ENCODE measurements at places on chromosomes 1 and 21. TPM values are rescaled to one million over a fixed set of nuclear protein-coding genes. Genes with fewer than 3 reads are reported as not detected.
A peak's percentile ranks its signal among the peaks of the same experiment; 100 is the strongest.

- H3K4me3 ChIP-seq = no peak overlapping the region
- DNase-seq = no peak
- H3K27ac ChIP-seq = no peak overlapping the region
Observed at GRCh38 chr1:162823231-162823630, 32.7 kb downstream of the HSD17B7 start.

DNA sequence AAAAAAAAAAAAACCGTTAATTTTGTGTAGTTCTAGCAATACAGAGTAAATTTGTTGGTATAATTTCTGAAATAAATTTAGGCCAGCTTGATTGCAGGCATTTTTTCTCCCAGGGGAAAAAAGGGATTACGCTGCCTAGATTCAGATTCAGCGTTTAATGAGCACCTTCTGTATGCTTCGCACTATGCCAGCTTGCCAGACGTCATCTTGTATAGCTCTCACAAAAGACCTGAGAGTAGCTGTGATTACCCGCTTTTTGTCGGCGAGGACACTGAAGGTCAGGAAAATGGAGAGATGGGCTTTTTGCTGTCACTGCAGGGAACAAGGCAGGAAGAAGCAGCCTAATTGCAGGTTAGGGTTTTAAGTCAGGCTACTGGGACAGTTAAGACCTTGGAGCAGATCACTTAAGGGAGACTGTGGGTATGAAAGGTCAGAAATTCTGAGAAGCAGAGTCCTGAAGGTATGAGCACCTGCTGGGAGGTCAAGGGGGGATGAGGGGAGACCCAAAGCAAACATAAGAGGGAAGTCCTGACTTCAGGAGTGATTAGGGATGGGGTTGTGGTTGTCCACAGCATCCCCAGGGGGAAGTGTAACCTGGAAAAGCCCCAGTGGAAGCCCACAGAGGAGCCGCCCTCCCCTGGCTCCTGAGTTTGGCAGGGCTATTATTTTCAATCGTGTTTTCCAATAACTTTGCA lies 39.0 kb downstream of the TMCC2 start:
- peaks cover 2% of the 10 kb centered on the region for H3K27me3 ChIP-seq
- H3K27ac ChIP-seq = no peak overlapping the region
- no peak overlapping the region for H3K4me3 ChIP-seq
- no peaks in the 10 kb centered on the region for H3K36me3 ChIP-seq

- no peaks in the 10 kb centered on the region for H3K36me3 ChIP-seq
- no peak for DNase-seq
- no peak overlapping the region for H3K27ac ChIP-seq
Observed at GRCh38 chr1:47679301-47679791, 241.5 kb downstream of the FOXD2 start.

GRCh38 chr1:30786264-30786991 lies 28.9 kb upstream of the LAPTM5 start:
- H3K36me3 ChIP-seq = no peaks in the 10 kb centered on the region
- H3K27ac ChIP-seq = no peak overlapping the region
- no peak overlapping the region for H3K4me3 ChIP-seq

DNA sequence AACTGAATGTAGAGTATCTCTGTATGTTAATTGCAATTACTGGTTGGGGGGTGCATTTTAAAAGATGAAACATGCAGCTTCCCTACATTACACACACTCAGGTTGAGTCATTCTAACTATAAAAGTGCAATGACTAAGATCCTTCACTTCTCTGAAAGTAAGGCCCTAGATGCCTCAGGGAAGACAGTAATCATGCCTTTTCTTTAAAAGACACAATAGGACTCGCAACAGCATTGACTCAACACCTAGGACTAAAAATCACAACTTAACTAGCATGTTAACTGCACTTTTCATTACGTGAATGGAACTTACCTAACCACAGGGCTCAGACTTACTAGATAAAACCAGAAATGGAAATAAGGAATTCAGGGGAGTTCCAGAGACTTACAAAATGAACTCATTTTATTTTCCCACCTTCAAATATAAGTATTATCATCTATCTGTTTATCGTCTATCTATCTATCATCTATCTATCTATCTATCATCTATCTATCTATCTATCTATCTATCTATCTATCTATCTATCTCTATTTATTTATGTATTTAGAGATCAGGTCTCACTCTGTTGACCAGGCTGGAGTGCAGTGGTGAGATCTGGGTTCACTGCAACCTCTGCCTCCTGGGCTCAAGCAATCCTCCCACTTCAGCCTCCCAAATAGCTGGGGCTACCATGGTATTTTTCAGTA lies 47.8 kb downstream of the CHML start:
- no peak overlapping the region for H3K4me3 ChIP-seq
- no peaks in the 10 kb centered on the region for H3K4me1 ChIP-seq
- no peak for DNase-seq
- peaks cover 12% of the 10 kb centered on the region for H3K36me3 ChIP-seq
- H3K27me3 ChIP-seq = no peaks in the 10 kb centered on the region

DNA sequence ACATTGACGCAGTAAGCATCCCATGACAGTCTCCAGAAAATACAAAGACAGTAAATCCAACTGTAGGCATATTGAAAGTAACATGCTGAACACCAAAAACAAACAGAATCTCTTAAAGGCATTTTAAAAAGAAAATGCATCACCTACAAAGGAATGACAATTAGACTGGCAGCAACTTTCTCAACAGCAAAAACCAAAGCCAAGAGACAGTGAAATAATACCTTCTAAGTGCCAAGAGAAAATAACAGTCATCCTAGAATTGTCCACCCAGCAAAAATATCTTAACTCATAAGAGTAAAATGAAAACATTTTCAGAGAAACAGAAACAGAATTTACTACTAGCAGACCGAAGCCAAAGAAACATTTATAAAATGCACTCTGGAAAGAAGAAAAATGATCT lies 20.0 kb downstream of the CCDC185 start:
- no peak overlapping the region for H3K27ac ChIP-seq
- H3K27me3 ChIP-seq = no peaks in the 10 kb centered on the region
- no peaks in the 10 kb centered on the region for H3K4me1 ChIP-seq
- DNase-seq = no peak
- H3K4me3 ChIP-seq = no peak overlapping the region
- H3K36me3 ChIP-seq = no peaks in the 10 kb centered on the region

DNA sequence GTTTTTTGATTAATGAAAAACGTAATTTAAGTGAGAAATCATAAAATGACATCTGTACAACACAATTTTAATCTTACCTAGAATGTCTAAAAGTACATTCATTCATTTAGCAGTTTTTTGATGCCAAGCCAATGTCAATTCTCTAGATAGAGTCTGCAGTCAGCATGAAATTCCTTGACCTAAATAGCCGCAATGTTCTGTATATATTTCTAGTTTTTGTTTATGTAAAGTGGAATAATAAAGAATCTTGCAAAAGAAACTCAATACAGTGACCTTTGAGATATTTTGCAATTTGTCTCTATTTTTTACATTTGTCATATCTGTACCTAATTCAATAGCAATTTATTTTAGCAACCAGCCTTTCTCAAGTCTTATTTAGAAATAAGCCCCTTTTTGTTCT lies 176.0 kb downstream of the ATP6V1G3 start:
- no peaks in the 10 kb centered on the region for H3K4me1 ChIP-seq
- no peak overlapping the region for H3K4me3 ChIP-seq
- no peak for DNase-seq

- no peaks in the 10 kb centered on the region for H3K36me3 ChIP-seq
- no peak overlapping the region for H3K27ac ChIP-seq
- H3K4me3 ChIP-seq = no peak overlapping the region
- no peaks in the 10 kb centered on the region for H3K27me3 ChIP-seq
Observed at GRCh38 chr1:85629532-85629920, 49.0 kb downstream of the CCN1 start.

DNA sequence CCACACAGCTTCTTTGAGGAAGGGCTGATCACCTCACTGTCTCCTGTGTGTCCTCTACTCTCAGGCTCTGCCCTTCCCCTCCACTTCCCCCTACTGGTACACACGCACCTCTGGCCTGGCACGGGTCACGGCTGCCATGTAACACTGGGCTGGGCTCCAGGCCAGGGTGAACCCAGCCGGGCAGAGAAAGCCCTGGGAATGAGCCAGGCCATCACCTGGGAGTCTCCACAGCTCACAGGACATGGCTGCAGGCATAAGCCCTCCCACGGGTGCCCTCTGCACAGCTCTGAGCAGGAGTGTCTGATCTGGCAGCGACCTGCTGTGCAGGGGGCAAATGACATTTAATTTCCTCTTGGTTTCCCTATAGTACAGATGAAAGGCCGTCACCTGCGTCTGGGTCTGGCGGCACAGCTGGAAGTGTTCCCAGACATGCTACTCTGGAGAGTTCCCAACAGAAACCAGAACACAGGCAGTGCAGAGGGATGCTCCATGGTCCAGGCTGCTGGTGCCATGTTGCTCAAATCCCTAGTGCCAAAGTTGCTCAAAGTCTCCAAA lies 61.2 kb downstream of the ERI3 start:
- H3K4me3 ChIP-seq = no peak overlapping the region
- H3K27me3 ChIP-seq = no peaks in the 10 kb centered on the region
- H3K36me3 ChIP-seq = peaks cover 48% of the 10 kb centered on the region
- DNase-seq = no peak

DNA sequence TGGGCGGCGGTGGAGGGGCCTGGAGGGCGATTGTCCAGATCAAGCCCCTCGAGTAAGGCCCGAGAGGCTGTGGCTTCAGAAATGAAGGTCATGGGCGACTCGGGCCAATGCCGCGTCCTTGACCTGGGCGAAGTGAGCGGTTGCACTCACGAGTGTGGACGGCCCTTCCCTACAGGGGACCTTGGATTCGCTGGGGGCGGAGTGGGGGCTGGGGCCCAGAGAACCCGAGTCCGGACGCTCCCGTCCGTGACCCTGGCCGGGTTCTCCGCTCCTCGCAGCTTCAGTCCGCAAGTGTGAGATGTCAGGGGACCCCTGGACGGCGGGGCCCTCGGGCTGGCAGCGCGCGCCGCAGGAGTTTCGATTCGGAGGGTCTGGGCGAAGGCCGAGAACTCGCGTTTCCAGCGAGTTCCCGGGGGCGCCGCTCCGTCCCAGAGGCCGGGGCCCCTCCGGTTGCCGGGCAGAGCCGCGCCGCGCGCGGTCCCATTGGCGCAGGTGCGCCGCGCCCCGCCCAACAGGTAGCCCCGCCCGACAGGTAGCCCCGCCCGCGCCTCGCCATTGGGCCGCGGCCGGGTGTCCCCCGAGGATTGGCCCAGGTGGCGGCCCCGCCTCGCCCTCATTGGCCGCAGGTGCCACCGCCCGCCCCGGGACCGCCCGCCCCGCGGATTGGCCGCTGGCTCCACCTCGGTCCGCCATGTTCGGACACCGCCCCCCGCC lies at the start of gene PRKCZ:
Gene PRKCZ (plus strand): TSS at position 694 of the 714 bp plus-strand sequence. CDS start 220 bp downstream, outside the sequence.
- DNase-seq = peak; percentile 97
- peak within 1 kb of the TSS; percentile 79 for H3K4me3 ChIP-seq
- peak within 1 kb of the TSS; percentile 99 for H3K27ac ChIP-seq
- peaks cover 60% of the 10 kb centered on the region for H3K4me1 ChIP-seq
- H3K36me3 ChIP-seq = no peaks in the 10 kb centered on the region

Gene DSCAM
- polyA plus RNA-seq = 0.85 TPM

Gene GPR137B
- polyA plus RNA-seq = 7.6 TPM

Gene ADAMTS1
- 32.5 TPM for polyA plus RNA-seq
